ENCODE measurements at places on chromosomes 2 and 18. TPM values are rescaled to one million over a fixed set of nuclear protein-coding genes. Genes with fewer than 3 reads are reported as not detected.
A peak's percentile ranks its signal among the peaks of the same experiment; 100 is the strongest.

The KCNE4 gene
- total RNA-seq, result 5.0 TPM

The HOXD12 gene
- total RNA-seq, result not detected

The CFC1 gene
- not detected for total RNA-seq

The SCYGR4 gene
- total RNA-seq, result not detected

The HNMT gene
- 174 TPM for total RNA-seq

The IGFBP2 gene
- 115 TPM for total RNA-seq

The PARD6G gene
- total RNA-seq, result 1.9 TPM

The GNLY gene
- 2.6 TPM for total RNA-seq

The VPS54 gene
- 36.7 TPM for total RNA-seq

DNA sequence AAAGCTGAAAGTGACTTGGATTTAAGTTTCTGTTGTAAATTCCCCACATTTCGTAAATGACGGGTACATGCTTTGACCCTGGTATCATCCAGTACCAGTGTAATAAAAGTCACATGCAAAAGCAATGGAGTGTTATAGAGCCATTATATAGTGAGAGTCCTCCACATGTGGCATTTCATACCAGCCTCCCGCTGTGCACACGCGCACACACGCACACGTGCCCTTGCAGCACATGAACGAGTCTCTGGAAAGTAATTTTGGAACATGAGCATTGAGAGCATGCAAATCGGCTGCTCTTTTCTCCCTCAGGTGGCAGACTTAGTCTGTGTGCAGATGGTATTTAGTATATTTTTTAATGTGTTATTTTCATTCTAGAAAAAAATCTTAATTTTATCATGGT lies 198.1 kb downstream of the ZNF407 start:
- no peak for DNase-seq

DNA sequence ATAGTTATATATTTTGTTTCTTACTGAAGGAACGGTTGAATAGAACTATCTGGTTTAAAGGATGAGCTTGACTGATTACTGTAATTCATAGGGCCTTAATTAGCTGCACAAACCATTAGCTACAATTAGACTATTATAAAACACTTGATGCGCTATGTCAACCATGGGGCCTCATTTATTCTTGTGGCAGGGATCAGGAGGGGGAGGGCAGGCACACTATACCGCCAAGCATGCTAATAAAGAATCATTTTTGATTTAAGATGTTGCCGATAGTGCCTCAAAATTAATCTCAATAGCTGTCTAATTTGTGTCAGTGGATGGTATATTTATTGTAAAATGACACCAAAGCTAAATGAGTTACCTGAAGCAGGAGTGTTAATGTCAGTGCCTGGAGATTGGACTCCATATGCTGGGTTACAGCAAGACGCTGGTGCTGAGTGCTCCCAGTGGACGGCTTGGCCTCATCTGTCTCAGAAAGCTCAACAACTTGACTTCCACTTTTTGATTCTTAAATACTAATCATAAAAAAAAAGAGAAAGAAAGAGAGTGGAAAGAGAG lies 1007.0 kb upstream of the CELF4 start:
- DNase-seq, result no peak

GRCh38 chr2:239167011-239167673 lies 233.7 kb downstream of the HDAC4 start:
- DNase-seq, result no peak

GRCh38 chr2:224147174-224147573 lies 108.1 kb upstream of the SERPINE2 start:
- no peak for DNase-seq

GRCh38 chr2:178954049-178954448 lies 95.9 kb downstream of the CCDC141 start:
- no peak for DNase-seq

- no peak for DNase-seq
These were observed 153.7 kb downstream of the TGIF1 start for GRCh38 chr18:3603421-3604234.

GRCh38 chr2:218729640-218730039 lies 19.0 kb downstream of the TTLL4 start:
- no peak for DNase-seq

GRCh38 chr18:7784171-7784570 lies 217.1 kb downstream of the PTPRM start:
- DNase-seq, result no peak

- DNase-seq, result no peak
These were observed 39.1 kb upstream of the MC4R start for GRCh38 chr18:60411715-60412114.

- no peak for DNase-seq
These were observed 114.6 kb downstream of the MAPK4 start for GRCh38 chr18:50674307-50674980.

DNA sequence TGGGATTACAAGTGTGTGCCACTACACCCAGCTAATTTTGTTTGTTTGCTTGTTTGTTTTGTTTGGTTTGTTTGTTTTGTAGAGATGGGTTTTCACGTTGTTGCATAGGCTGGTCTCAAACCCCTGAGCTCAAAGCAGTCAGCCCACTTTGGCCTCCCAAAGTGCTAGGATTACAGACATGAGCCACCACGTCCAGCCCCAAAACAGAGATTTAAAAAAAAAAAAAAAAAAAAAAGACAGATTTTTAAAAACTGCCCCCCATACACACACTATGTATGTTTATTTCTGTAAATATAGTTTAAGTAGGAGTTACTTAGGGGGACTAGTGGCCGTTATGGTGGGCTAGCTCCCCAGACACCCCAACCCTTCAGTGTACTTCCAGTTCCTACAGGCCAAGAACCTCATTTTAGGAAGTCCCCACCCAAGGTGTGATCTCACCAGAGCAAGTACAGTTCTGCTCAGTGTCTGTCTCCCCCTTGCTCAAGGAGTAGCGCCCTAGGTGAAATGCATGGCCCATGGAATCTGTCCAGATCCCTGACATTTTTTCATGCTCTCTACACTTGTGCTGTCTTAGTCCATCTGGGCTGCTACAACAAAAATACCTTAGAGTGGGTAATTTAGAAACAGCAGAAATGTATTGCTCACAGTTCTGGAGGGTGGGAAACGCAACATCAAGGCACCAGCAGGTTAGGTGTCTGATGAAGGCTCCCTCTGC lies 1.6 kb upstream of the TMBIM1 start:
- no peak for DNase-seq

DNA sequence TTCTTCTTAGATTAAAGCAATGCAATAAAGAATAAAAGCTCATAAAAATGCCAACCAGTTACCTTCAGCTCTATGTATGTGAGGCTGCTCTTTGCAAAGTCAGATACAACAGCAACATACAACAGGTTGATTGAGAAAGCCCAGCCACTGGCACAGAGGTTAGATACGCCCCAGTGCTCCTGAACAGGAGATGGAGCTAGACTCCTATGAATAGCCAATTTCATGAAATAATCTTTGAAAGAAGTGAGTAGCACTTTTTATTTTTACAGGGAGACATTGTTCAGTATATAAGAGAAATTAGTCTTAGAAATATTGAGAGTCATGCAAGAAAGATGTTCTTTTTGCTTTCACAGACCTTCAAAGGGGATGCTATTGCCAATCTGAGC lies 362.4 kb upstream of the MEX3C start:
- DNase-seq, result no peak

DNA sequence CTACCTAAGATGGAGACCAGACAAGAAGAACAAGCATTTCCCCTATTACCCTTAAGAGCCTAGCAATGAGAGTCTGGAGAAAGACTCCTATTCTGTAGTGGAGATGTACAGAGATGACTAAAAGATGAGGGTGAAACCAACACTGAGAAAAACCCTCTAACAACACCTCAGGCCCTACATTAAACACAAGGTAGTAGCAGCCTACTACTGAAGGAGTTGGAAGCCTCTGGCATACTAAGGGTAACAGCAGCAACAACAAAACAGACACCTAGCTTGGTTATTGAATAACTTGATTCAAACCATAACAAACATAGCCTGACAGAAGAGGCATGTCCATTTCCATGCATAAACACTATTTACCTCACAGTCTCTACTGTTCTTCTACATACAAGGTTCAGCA lies 60.5 kb downstream of the UGP2 start:
- no peak for DNase-seq

GRCh38 chr18:34031810-34032209 lies 192.9 kb downstream of the NOL4 start:
- no peak for DNase-seq

DNA sequence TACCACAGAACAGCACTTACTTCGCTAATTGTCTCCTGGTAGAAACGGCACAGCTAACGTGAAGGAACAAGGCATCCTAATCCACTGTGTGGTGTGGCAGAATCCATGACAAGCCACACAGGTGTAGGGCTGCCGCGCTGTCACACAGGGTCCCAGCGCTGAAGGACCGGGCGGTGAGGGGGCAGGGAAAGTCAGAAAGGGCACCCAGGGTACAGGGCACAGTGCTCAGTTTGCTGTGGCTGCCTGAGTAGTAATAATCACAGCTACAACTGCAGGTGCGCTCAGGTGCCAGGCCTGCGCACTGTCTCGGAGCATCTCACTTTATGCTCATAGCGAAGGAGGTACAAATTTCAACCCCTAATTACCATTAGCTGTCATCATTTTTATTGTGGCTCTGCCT lies 55.2 kb upstream of the CAB39 start:
- no peak for DNase-seq

- no peak for DNase-seq
These were observed 331.3 kb downstream of the THSD7B start for GRCh38 chr2:137096693-137097092.

- DNase-seq, result peak; percentile 67
These were observed 475 bp downstream of the B3GNT2 start for GRCh38 chr2:62196278-62196901.

All from breast epithelium (tissue), 4 donors.